ENCODE measurements at places on chromosomes 4 and X.

DNA sequence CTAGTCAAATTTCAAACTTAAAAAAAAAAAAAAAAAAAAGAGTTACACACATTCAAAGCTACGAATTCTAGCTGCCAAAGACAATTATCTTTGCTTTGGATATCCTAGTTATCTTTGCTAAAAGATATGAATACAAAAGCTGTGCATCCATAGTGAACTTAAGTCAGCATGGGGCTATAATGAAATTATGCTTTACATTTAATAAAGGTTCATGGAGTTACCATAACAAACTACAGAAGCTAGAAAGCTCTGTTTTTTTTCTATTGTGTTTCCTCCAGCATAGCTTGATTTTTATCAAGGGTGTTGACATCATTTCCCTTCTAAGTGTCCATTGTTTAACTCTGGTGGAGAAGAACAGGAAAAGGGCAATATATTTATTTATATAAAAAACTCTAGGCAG lies 234.1 kb downstream of the ANKRD50 start:
- DNase-seq: no peak

- no peak for DNase-seq
Measured at GRCh38 chr4:147724468-147725201, 7.3 kb upstream of the ARHGAP10 start.

DNA sequence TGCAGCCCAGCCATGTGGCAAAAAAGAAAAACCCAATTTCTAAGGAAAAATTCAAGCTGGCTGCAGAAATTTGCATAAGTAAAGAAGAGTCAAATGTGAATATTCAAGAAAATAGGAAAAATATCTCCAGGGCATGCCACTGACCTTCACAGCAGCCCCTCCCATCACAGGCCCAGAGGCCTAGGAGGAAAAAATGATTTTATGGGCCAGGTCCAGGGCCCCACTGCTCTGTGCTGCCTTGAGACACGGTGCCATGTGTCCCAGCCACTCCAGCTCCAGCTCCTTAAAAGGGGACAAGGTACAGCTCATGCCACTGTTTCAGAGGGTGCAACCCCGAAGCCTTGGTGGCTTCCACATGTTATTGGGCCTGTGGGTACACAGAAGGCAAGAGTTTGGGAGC lies 182.7 kb upstream of the FGF16 start:
- no peak for DNase-seq

DNA sequence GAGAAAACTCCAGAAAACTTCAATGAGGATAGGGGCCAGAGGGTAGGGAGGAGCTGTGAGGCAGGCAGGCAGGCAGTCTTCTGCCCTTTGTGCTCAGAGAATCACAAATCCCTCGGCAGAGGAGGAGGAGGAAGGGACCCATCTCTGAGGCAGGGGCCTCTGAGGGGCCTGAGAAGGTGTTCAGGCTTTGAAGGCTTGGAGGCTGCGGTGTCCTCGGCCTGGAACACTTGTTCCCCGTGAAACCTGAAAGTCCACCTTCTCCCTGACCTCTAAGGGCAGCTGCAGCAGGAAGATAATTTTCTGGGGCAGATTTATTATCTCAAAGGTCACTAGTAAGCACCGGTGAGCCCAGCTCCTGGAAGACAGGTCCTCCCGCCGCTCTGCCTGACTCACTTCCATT lies 200.3 kb upstream of the BCOR start:
- DNase-seq: no peak

- DNase-seq: peak; percentile 57
Measured at GRCh38 chr4:139735381-139736273, 70.0 kb downstream of the MGST2 start.

DNA sequence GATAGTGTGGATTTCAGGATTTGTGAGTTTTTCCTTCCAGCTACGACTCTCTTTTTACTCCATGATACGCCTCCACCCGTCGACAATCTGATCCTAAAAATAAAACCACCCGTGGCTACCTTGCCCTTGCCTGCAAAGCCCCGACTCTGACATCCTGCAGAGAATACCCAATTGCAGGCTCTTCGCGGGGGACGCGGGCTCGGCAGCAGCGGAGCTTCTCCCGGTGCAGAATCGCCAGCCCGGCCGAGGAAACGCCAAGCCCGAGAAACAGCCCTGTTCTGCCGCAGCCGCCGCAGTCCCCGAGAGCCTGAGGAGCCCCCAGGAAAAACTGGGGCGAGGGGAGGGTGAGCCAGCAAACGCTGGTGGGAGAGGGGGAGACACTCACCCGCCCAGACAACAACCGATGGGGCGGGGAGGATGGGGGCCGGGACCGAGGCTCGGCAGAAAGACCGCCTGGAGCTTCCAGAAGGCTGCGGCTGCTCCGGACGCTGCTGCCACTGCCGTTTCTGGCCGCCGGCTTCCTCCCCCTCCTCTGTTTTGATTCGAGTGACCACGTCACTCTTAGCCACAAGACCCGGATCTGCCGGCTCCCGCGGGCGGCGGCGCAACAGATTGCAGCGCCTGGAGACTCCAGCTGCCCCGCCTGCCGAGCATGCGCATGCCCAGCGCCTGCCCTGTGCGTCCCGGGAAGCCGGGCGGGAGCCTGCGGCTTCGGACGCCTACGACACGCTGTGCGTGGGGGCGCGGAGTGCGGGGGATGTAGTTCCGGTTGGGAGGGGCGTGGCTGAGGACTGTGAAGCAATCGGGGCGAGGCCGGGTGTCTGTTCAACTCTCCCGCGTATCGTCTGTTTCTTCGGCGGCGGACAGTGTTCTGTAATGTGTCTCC lies at the start of gene SMIM14:
Gene SMIM14 (minus strand): TSS at position 512 of the 886 bp plus-strand sequence. CDS start 33,720 bp downstream, outside the sequence.
- DNase-seq: peak; percentile 99

- no peak for DNase-seq
Measured at GRCh38 chr4:176443646-176444409, 124.1 kb downstream of the SPCS3 start.

DNA sequence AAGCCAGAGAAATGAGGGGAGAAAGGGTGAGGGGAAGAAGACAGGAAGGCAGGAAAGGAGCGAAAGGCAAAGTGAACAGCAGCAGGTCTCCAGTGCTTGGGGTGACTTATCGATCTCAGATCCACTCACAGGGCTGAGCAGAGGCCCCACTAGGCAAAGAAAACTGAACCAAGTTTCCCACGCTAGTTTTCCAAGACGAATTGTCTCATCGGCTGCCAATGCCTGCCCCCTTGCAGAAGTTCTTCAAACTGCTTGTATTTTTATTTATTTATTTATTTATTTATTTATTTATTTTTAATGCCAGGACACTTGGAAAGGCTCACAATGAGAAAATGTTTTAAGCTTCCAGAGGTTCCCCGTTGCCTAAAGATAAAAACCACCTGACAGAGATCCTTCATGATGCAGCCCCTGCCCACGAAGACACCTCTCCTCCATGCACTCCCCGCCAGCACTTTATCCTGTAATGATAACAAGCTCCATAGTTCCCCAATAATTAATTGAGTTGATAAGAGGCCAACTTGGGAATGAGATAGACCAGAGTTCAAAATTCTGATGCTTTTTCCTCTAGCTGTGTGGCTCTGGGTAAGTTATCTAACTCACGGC lies 43.2 kb downstream of the QDPR start:
- no peak for DNase-seq

GRCh38 chr4:20565075-20565721 lies 135.1 kb upstream of the PACRGL start:
- no peak for DNase-seq

GRCh38 chrX:38890963-38891362 lies 89.7 kb downstream of the MID1IP1 start:
- no peak for DNase-seq

- no peak for DNase-seq
Measured at GRCh38 chrX:25527156-25527555, 511.4 kb upstream of the ARX start.

GRCh38 chrX:68570598-68570997 lies 71.7 kb downstream of the YIPF6 start:
- DNase-seq: no peak

DNA sequence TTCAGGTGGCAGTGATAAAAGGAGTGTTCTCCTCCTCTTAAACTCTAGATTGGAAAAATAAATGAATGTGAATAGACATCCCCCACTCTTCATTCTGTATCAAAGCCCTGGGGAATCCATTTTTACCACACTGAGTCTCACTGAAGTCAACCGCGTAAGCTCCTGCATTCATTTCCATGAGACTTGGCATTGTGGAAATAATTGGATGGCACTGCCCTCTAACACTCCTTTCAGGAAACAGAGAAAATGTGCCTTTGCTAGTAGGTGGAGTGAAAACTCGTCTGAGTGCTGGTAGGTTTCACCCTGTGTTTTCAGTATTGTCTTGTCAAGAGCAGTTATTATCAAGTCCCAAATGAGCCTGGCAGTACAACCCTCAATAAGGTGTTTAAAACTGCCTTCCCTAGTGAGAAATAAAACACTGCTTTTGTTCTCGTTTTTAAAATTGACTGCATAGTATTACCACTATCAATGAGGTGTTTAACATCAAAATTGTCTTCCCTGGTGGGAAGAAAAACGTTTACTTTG lies 9.7 kb upstream of the CDKN2AIP start:
- DNase-seq: no peak

DNA sequence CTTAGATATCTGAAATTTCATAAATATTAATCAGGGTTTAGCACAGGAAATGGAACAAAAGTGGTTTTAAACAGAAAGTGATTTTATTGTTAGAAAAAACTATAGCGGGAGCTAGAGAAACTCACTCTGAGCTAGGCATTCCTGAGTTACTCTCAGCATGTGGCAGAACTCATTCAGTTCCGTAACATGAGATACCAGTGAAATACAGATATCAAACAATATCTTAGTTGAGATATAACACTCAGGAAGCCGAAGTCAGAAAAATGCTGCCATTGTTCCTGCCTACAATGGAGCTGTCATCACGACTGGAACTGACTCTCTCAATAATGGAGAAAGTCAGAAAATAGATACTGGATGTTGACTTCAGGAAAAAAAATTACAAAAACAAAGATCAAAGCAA lies 1428.7 kb downstream of the PCDH18 start:
- DNase-seq: no peak

DNA sequence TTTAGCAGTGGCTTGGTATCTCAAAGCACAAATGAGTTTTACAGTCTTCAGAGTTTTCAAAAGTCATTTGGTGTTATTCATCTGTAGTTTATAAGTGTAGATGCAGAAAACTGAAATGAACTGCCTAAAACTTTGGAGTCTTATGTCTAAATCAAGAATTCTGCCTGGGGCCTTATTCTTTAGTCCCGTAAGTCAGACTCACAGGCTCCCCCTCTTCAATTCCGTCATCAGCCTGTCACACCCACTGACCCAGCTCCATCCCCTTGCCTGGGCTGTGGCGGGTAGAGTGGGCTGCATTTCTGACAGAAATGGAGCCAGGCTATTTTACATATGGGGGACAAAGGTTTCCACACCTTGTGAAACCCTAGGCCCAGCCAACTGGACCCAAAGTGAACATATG lies 44.3 kb downstream of the TSPAN5 start:
- DNase-seq: no peak

GRCh38 chr4:160370046-160370445 lies 1267.2 kb downstream of the RAPGEF2 start:
- DNase-seq: no peak

Data from right lobe of liver (tissue), 6 donors.